ENCODE measurements at places on chromosomes 3 and 15.

GRCh38 chr15:79311901-79312553 is 1.1 kb downstream of the TMED3 start:
- DNase-seq: no peak

- no peak for DNase-seq
Observed at GRCh38 chr3:71780430-71780829, 4.5 kb downstream of the PROK2 start.

DNA sequence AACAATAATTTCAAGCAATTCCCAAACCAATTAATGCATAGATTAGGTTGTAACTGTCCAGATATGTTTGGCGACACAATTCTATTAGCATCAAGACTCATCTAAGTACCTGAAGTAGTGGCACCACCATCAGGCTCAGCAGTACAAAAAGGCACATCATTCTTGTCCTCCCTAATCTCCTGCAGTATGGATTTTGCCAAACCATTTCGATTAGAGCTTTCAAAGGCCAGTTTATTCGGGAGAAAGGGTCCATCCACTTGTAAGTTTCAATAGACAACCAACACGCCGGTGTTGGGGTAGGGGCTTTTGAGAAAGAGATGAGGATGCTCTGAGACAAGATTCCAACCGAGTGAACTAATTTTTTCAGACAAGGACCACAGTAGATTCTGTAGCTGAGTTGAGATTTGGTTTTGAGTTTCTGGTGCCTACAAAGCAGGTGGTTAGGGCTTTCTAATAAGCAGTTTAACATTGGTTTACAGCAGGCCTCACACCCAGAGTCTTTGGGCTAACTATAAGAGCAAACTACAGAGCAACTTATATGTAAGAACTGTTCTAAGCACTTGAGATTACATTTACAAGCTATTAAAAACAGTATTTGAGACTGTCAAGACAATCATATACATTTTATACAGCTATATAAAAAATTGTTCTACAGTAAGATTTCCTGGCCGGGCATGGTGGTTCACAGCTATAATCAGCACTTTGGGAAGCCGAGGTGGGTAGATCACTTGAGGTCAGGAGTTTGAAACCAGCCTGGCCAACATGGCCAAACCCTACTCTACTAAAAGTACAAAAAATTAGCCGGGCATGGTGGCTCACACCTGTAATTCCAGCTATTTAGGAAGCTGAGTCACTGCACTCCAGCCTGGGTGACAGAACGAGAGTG is 4.5 kb downstream of the RPL22L1 start:
- DNase-seq: no peak

DNA sequence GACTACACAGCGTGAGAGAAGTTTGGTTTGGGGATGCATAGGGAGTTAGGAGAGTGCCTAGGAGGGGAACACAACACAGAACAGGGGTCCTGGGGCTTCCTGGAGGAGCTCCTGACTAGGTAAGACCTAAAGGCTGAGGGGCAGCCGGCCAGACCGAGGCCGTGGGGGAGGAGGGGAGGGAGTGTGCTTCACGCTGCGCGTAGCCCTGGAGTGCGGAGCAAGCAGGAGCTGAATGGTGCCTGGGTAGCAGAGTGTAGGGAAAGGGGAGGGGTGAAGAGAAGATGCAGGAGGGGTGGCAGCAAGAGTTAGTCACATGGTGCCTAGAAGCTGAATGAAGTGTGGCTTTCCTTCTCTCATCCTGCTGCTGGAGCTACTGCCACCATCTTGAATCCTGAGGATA is 32.4 kb upstream of the HHATL start:
- no peak for DNase-seq

- DNase-seq: peak; percentile 51
Observed at GRCh38 chr15:40279437-40280141, 3.3 kb downstream of the ANKRD63 start.

GRCh38 chr3:13727890-13728289 is 152.0 kb downstream of the WNT7A start:
- no peak for DNase-seq

DNA sequence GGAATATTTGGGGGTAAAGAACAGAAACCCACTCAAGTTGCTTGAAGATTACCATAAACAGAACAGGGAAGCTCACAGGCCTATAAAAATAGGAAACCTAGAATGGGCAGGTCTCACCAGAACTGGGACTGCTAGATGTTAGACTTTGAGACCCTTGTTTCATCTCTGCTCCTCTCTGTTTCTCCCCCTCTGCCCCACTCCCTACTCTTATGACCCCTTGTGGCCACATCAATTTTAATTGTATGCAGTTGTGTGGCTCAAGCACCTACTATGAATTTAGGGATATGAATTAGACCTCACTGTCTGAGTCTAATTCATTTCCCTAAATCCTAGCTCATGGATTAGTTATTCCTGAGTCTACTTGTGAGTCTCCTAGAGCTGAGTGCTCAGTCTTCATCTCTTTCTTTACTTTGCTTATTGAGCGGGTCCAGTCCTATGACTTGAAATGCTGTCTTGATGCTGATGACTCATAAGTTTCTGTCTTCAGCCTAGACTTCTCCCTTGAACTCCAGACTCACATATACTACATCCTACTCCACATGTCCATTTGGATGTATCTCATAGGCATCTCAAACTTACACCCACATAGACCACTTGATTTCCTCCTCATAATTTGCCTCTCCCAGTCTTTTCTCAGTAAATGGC is 78.7 kb downstream of the ITPR1 start:
- no peak for DNase-seq

- DNase-seq: no peak
Observed at GRCh38 chr3:76958274-76958673, 81.6 kb upstream of the ROBO2 start.

DNA sequence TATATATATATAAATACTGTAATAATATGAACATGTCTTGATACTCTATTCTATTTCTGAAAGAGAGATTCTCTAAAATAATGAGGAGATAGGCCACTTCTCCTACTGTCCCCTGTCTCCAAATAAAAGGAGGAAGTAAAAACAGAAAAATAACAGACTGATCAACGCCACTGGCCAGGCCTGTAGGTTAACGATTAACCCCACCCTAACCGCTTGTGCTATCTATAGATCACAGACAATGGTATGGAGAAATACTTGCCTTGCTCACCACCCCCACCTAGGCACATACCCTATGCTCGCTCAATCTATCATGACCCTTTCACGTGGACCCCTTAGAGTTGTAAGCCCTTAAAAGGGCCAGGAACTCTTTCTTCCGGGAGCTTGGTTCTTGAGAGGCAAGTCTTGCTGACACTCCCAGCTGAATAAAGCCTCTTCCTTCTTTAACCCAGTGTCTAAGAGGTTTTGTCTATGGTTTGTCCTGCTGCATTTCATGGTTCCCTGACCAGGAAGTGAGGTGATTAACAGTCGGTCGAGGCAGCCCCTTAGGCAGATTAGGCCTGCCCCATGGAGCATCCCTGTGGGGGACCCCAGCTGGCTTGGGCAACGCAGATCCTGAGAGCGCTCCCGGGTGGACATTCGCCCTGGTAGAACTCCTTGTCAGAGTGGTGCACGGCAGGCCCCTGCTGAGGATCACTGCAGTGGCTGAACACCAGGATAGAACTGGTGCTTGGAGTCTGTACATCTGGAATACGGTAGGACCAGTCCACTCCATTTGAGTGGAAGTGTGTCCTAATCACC is 521.8 kb upstream of the CNTN3 start:
- DNase-seq: no peak

GRCh38 chr15:51270706-51271105 is 67.7 kb downstream of the CYP19A1 start:
- DNase-seq: no peak

- no peak for DNase-seq
Observed at GRCh38 chr3:189304465-189305351, 132.9 kb downstream of the TPRG1 start.

DNA sequence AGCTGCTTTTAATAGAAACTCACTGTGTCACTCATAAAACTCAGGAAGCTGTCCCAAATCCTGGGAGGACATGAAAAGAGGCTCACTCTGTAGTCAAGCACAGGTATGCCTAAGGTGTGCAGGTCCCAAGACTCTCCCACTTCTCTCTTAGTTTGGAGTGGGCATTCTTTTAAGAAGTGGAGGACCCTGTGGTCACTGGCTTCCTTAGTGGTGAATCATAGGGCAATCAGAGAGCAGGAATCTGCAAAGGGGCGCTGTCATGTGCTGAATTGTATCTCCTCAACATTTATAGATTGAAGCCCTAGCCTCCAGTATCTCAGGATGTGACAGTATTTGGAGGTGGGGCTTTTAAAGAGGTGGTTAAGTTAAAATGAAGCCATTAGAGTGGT is 47.2 kb upstream of the ZBTB38 start:
- no peak for DNase-seq

DNA sequence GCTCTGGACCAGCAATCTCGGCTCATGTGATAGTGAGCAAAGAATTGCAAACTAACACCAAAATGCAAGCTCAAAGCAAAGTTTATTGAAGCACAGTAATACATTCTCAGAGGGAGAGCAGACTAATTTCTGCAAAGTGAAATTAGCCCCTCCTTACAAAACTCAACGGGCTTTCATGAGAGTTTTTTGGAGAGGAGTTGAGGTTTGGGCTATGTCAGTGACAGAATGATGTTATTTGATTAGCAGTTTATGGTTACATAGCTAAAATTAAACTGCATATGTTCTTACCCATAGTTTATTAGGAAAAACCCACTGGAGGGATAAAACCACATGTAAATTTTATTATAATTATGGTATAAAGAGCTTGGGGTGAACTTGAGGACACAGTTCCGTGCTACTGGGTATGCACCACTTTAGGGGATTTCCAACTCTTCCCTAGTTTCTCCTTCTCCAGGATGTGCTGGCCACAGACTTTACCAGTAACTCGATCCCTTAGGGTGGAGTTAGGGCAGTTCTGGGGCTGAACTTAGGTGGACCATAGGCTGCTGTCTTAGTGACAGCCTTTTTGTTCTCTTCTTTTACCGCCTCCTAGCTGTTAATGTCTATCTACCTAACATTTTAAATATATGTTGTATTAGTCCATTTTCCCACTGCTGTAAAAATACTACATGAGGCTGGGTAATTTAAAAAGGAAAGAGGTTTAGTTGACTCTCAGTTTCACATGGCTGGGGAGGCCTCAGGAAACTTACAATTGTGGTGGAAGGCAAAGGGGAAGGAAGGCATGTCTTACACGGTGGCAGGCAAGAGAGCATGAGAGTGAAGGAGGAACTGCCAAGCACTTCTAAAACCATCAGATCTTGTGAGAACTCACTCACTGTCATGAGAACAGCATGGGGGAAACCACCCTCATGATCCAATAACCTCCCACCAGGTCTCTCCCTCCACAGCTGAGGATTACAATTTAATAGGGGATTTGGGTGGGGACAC is 8.9 kb upstream of the AADACL2 start:
- DNase-seq: no peak

GRCh38 chr3:157113832-157114505 is 46.0 kb downstream of the CCNL1 start:
- DNase-seq: no peak

- DNase-seq: no peak
Observed at GRCh38 chr3:150469031-150469930, 61.2 kb downstream of the TSC22D2 start.

DNA sequence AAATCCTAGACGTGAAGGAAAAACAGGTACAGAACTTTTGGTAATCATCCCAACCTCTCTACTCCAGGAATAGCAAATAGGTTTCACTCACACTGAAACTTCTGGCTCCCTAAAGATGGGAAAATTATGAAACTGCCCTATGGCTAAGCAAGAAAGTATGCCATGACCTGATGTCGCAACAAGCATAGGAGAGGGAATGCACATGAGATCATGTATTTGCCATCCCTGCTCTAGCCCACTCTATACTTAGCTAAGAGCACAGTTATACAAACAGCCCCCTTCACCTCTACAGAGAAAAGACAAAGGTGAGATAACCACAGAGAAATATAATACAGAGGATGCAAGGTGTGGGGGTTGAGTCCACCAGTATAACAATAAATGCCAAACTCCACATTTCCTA is 102.7 kb downstream of the TBC1D5 start:
- no peak for DNase-seq

DNA sequence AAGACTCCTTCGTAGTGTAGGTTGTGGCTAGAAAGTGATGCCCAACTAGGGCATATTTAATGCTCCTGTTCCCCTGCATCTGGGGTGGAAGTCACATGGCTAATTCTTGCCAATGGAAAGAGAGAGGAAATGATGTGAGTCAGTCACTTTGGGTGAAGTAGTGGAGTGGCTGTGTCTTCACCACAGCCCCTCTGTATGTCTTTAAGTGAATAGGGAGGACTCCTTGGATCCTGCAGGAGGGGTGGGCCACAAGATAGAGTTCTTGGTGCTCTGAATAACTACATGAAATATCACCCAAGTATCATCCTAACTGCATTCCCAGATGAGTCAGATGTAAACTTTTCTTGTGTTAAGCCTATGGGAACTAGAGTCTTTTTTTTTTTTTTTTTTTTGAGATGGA is 17.8 kb upstream of the MB21D2 start:
- no peak for DNase-seq

- DNase-seq: no peak
Observed at GRCh38 chr3:60027335-60027734, 977.5 kb upstream of the CFAP20DC start.

DNA sequence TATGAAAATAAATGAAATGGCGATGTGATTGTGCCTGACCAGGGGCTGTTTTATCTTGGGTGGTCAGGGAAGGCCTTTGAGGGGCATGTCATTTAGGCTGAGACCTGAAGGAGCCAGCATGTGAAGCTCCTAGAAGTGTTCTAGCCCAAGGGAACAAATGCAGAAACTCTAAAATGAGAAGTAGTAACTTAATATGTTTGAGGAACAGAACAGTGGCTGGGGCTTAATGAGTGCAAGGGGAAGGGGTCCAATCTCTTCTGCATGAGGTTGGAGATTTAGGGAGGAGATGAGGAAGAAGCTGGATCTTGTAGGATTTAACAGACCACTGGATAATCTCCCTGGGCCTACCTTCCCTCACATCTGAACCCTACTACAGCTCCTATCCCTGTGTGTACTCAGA is 110.5 kb downstream of the AKAP13 start:
- DNase-seq: no peak

DNA sequence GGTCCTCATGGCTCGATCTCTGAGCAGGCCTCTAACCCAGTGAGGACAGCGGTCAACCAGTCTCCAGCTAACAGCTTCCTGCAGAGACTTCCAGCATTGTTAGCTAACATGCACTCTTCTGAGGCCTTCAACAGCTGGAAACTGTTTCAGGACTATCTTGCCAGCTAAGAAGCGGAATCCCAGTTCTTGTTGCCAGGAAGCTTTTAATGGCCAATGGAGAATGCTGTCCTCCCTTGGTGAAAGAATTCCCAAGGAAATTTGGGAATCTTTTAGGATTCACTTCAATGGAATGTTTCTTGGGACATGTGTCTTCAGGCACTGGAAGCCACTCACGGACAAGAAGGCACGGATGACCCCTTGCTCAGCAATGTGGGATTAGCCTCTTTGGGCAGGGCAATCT is 91.7 kb downstream of the CEMIP start:
- DNase-seq: no peak

DNA sequence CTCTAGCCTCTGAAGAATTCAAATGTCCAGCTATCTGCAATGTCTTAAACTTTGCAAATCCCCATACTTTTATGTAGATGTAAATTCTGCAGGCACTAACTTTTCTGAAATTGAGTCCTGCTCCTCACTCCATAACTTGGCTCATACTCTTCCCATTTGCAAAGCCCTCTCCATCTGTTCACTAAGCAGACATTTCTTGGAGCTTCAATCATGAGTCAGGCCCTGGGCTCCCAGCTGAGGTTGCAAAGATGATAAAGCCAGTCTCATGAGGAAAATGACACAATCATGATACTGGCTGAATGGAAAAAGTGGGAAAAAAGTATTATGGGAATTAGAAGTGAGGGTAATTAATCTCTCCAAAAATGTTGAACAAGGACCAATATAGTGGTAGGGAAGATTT is 507.6 kb downstream of the NR2F2 start:
- no peak for DNase-seq
